ENCODE measurements at places on chromosomes 11 and 22. TPM values are rescaled to one million over a fixed set of nuclear protein-coding genes. Genes with fewer than 3 reads are reported as not detected.

F2 gene
- 0.18 TPM for total RNA-seq

PAMR1 gene
- total RNA-seq, result not detected

UCP3 gene
- total RNA-seq, result 6.1 TPM

DCDC1 gene
- 0.22 TPM for total RNA-seq

AIFM3 gene
- total RNA-seq, result 0.53 TPM

HEPN1 gene
- not detected for total RNA-seq

DGCR6L gene
- total RNA-seq, result 29.4 TPM

DNA sequence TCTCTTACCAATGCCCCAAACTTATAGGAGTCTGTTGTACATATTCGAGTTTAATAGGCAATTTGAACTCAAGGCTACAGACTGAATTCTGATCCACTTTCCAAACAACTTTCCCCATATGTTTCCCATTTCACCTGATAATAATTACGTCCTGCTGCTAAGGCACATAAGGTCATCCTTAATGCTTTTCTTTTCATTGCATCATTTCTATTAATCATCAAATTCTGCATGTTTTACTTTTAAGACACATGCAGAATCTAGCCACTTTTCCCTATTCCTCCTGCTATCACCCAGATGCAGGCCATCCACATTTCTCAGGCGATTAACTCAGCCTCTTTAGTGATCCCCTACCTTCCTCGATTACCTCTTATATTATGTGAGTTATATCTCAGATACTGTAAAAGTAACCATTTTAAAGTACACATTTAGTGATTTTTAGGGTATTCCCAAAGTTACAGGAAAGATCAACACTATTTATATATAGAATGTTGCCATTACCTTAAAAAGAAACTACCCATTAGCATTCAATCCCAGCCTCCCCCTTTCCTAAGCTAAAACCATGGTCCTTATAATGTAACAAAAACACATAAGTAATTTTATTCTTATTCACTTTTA is 14.9 kb downstream of the XKR3 start:
- H3K4me3 ChIP-seq, result no peak overlapping the region
- no peak overlapping the region for H3K27ac ChIP-seq
- no peaks in the 10 kb centered on the region for H3K27me3 ChIP-seq
- H3K4me1 ChIP-seq, result no peaks in the 10 kb centered on the region

DNA sequence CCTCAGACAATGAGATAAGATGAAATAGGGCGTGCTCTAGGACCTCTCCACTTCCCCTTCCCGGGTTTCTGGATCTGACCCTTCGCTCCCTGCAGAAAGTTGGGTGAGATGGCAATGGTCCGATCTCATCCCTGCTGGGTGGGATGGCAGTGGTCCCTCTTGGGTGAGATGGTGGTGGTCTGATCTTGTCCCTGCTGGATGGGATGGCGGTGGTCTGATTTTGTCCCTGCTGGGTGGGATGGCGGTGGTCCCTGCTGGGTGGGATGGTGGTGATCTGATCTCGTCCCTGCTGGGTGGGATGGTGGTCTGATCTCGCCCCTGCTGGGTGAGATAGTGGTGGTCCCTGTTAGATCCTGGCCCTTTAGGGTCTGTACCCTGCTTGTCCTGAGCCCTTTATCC is 21.3 kb downstream of the ST14 start:
- no peaks in the 10 kb centered on the region for H3K4me1 ChIP-seq
- no peak for DNase-seq
- H3K36me3 ChIP-seq, result no peaks in the 10 kb centered on the region
- no peak overlapping the region for H3K4me3 ChIP-seq

DNA sequence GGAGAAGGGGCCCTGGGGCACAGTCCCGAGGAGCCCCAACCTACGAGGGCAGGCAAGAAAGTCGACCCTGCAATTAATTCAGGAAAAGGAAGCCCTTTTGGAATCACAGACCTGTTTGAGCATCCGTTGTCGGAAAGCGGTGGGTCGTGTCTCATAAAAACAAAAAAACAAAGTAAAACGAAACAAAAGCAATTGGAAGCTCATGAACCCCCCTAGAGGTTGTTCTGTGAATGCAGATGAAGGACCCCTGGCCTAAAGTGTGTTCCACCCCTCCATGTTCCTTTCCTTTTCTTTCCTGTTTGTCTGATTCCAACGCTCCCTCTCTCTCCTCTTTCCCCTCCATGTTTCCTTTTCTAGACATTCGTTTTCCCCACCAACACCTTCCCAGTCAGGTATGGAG is 203.7 kb downstream of the GRIK4 start:
- no peak overlapping the region for H3K27ac ChIP-seq
- H3K4me3 ChIP-seq, result no peak overlapping the region
- DNase-seq, result no peak

DNA sequence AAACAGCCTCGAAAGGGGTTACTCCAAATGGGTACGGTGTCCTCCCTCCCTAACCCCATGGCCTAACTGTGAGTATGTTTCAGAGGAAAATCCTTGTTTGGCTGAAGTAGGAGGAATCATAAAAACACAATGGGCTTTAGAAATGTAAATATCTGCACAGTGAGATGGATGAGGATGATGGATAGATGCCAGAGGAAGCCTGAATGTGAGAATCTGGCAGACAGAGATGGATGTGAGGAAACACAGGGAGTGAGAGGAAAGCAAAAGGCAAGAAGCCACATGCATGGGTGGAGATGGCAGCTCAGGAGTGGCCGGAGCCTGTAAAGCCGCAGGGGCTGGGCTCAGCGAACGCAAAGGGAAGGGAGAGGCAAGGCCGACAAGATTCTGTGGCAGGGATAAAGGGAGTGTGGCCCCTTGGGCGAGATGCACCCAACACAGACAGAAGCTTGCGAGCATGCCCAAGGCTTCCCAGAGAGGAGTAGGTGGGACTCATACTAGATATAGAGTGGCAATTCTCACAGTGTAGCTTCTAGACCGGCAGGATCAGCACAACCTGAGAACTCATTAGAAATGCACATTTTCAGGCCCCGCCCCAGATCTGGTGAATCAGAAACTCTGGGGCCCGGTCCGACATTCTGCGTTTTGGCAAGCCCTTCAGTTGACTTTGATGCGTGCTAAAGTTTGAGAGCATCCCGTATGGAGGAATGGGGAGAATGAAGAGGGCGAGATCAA is 237.3 kb upstream of the CADM1 start:
- H3K4me1 ChIP-seq, result no peaks in the 10 kb centered on the region
- no peaks in the 10 kb centered on the region for H3K36me3 ChIP-seq
- H3K4me3 ChIP-seq, result no peak overlapping the region
- no peak overlapping the region for H3K27ac ChIP-seq
- no peaks in the 10 kb centered on the region for H3K27me3 ChIP-seq
- no peak for DNase-seq

DNA sequence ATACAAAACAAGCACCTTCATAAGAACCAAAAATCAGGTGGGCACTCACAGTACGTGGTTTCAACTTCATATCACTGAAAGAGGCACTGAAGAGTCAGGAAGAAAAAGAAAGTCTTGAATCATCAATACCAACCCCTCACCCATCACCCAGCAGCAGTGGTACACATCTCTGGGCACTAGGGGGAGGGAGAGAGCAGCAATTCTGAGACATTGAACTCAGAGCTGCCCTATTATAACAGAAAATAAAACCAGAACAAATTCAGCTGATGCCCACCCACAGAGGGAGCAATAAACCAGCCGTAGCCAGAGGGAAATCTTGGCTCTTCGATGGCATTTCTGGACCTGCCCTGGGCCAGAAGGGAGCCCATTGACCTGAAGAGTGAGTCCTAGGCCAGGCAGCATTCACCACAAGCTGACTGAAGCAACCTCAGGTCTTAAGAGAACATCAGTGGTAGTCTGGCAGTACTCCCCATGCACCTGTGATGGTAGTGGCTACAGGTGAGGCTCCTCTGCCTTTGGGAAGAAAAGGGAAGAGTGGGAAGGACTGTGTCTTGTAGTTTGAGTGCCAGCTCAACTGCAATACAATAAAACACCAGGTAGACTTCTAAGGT is 42.2 kb upstream of the FAM181B start:
- no peak for DNase-seq
- no peak overlapping the region for H3K4me3 ChIP-seq
- H3K27me3 ChIP-seq, result no peaks in the 10 kb centered on the region
- H3K4me1 ChIP-seq, result no peaks in the 10 kb centered on the region

Data from naive thymus-derived CD4-positive, alpha-beta T cell (primary cell).